ENCODE measurements at places on chromosomes 5 and 9.

GRCh38 chr5:41863871-41864486, 6.2 kb downstream of the OXCT1 start:
- DNase-seq = no peak

- no peak for DNase-seq
Measured at GRCh38 chr5:171934586-171934985, 71.9 kb downstream of the FBXW11 start.

DNA sequence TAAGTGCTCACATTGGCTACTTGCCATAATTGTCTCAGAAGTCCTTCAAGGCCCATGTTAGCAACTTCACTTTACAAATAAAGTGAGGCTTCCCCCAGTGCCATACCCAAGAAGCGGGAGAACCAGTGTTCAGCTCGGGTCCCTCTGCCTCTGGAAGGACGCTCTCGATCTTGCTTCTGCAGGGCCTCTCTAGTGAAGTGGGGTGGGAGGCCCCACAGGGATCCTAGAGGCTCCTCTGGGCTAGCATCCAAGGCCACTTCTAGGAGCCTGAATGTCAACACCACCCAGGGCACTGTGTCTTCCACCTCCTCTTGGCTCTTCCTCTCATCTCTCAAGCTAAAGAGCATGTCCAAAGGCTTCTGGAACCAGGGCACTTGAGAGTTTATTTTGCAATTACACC, 282.5 kb downstream of the GADD45G start:
- DNase-seq = no peak

DNA sequence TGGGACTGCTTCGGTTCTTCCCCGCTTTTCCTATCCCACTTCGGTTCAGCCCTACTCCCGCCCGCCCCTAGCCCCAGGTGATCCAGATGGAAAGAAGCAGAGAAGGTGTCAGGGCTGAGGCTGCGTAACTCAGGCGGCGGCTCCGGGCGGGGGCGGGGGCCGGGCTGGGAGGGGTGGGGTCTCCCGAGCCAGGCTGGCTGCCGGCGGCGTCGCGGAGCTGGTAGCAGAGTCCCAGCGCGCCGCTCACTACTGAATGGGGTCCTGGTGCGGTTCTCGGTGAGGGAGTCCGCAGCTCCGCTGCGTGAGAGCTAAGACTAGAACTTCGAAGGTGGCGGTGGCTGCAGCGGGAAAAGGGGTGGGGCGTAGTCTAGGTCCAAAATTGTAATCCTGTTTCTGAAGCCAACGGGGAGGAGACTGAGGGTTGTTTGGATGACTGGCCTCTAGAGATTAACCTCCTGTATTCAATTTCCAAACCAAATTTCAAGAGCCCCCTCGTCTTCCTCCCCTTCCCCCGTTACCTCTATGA, 1.4 kb downstream of the PRR16 start:
- no peak for DNase-seq

DNA sequence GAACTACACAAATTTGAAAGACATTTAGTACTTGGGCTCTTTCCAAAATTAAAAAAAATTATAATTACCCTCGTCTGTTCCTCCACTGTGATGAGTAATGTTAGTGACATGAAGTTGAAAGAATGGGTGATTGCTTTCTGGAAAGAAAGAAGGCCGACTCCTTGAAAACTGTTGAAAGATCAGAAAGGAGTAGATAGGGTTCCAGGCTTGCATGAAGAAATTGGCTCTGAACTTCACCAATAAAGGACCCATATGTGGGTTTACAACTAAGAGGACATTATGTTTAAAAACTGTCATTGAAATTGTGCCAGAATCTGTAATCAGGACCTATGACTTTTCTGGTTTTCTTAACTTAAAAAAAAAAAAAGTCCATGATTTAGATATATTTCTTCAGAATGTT, 20.7 kb upstream of the MOCS2 start:
- no peak for DNase-seq

DNA sequence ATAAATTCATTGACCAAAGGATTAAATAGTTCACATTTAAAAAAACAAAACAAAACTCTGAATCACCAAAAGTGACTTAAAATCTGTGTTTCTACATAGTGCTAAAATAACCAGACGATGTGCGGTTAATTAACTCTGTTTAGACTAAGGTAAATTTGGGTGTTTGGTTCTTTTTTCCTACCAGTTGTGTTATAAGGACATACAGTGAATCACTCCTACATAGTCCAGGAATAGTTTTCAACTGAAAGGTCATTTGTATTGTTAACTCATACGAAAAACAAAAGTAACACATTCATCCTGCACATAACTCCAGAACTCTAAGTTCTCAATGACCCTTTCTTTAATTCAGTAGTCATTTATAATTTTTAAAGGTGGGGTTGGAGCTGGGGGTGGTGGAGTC, 203.7 kb downstream of the GLIS3 start:
- no peak for DNase-seq

DNA sequence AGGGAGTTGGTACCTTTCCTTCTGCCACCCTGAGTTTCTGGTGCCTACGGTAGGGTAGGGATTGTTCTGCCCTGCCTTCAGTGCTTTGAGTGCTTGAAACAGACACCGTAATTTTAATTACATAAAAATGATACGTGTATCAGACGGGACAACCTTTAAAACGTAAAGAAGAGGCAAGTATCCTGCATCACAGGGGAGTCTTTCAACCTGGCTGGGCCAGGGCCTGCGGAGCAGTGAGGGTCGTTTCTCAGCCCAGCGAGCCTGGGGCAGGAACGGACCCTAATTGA, 483 bp upstream of the DAB2IP start:
- DNase-seq = no peak

DNA sequence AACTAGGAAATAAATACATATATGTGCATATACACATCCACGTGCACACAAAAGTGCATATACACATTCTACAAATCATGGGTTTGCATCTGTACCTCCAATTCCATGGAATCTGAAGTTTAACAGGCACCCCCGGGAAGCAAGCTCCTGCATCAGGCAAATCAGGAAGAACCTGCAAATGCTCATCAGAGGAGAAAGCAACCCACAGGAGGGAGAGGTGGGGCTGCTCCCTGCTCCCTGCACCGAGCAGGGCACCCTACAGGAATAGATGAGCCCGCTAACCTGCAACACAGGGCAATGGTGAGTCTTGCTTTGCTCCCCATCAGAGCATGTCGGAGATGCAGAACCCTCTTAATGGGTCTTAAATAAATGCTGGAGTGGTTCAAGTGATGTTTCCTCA, 151.3 kb downstream of the DAB2IP start:
- DNase-seq = no peak

- DNase-seq = no peak
Measured at GRCh38 chr5:149376711-149377447, 2.2 kb downstream of the IL17B start.

GRCh38 chr5:34020726-34021125, 12.9 kb upstream of the AMACR start:
- DNase-seq = no peak

DNA sequence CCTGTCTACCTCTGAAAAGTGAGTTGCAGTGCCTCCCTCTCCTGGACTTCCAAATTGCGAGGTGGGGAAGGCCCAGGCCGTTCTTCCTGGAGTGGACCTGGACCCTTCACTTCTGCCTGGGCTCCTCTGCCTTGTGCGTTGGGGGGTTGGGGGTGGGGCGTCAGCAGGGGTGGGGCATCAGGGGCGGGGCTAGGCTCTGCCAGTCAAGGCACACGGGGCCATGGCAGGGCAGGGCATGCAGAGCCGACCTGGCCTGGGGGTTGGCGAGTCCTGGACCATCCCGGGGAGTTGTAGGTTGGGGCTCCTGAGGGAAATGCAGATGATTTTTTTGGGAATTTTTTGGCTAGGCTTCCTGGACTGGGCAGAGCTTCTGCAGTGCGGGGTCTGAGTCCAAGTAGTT, 87.1 kb downstream of the EHMT1 start:
- DNase-seq = no peak

DNA sequence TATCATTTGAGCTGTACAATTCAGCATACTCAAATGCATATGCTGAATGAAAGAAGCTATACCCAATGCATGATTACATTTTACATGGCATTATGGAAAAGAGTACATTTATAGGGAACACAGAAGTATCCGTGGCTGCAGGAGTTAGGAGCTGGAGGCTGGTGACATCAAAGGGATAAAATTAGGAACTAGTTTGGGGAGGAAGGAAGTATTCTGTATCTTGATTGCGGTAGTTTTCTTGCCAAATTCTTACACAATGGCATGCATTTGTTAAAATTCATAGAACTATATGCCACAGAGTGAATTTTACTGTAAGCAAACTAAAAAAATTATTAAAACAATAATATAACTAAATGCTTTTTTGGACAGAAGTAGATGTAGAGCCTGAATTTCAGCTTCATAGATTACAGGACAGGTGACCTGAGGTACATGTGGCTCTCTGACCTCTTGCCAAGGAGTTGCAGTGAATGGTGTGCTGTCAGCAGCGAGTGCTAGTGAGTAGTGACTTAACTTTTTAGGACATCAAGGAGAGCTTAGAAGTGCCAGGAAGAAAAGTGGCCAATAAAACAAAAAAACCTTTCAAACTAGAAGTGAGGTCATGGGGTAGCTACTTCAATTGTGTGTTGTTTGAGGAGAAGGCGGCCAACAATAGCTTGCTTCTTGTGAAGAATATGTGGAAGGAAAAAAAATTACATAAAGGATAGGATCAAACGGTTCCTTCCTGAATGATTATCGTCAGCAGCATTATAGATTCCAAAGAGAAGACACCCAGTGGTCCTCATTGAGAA, 514.9 kb upstream of the CLINT1 start:
- no peak for DNase-seq

DNA sequence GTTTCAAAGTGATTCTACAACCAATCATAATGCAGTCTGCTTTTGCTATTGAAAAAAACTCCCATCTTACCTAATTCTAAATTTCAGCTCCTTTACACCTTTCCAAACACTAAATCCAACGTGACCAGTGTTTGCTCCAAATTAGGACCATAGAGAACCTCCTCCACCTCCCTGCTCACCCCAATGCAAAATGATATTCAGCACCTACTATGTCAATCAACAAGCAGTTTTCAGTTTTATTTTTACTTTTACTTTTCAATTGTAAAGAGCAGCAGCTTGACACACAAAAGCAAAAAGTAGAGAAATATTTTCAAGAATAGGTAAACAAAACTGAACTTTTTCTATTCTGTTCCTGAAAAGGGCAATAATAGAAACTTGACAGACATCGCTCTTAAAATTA, 3.4 kb downstream of the FAM13B start:
- no peak for DNase-seq

- no peak for DNase-seq
Measured at GRCh38 chr5:77629509-77630113, 8.9 kb downstream of the OTP start.

GRCh38 chr5:134103998-134104654, 10.4 kb upstream of the TCF7 start:
- no peak for DNase-seq

GRCh38 chr5:38948501-38948900, 102.7 kb downstream of the OSMR start:
- no peak for DNase-seq

GRCh38 chr5:86971034-86971571, 296.6 kb upstream of the RASA1 start:
- DNase-seq = peak; percentile 23
